Stimulated activated CD4-positive, alpha-beta T cell treated with anti-CD3 and anti-CD28 coated beads, Interleukin-15, amount 100 ng/mL, for 24 hours (primary cell): ENCODE measurements at places on chromosomes 1 and 21.

DNA sequence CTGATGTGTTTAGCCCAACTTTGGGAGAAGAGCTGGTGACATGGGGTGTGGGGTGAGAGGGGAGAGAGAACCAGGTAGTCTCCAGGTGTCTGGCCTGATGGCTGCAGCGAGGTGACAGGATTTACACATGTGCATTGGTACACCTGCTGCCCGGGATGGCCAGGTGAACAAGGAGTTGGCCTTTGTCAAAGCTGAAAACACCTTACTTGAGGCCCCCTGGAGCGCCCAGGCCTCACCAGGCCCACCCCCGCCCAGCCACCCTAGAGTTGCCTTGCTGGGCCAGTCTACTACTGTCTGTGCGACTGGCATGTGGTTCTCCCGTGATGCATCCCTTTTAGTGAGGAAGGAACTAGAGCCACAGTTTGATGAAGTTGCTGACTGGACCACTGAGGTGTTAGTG lies 90.5 kb downstream of the ADARB1 start:
- no peak for DNase-seq

DNA sequence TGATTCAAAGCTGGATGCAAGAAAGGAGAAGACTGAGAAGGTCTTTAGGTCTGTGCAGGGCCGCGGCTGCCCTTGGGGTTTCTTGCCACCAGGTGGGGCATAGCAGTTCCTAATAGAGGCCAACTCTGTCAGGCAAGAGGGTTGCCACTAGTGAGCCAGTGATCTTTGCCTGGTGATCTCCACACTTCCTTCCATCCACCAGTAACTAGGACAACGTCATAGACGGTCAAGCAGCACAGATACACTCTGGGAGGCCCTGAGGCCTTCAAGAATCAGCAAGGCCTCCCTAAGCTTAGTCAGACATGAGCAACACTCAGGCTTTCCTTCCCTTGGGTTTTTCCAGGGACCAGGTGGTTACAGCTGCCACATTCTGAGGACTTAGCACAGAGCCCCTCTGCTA lies 32.9 kb upstream of the ATP2B4 start:
- DNase-seq, result peak; percentile 58

DNA sequence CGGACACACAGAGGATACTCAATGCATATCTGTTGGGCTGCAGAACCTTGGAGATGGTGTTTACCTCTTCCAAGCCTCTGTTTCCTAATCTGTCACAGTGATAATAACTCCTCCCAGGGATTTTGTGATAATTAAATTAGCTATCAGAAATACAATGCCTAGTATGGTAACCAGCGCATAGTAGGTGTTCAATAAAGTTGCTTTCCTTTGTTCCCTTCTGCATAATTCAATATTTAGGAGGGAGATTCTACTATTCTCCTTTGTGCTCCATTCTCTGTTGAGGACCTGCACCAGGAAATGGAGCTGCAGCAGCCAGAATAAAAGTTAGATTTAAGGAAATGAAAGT lies 3.4 kb upstream of the CSF3R start:
- no peak for DNase-seq

DNA sequence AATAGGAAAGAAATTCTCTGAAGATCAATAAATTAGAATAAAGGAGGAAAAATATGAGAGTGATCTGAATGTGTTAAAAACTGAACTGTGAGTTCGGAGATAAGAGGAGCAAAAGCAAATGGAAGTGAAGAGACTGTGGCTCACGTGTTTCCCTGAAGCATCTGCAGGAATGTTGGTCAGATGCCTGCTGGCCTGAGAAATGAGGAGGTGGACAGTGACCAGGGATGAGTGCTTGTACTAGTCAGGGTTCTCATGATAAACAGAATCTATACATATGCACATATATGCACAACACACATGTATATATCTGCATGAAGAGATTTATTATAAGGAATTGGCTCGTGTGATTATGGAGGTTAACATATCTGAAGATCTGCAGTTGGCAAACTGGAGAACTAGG lies 103.4 kb upstream of the TIAM1 start:
- DNase-seq, result no peak

DNA sequence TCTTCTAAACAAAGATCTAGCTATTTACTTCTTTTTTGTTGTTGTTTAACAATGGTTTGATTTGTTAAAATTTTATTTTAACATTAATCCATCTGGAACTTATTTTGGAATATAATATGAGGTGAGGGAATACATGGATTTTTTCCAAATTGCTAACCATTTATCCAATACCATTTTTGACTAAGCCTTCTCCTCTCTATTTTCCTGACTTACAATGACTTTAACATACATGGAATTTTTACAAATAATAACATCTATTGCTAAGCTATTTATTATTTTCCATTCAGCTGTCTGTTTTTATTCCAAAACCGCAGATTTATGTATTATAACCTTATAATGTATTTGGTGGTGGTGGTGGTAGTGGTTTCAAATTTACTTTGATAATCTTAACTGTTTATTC lies 420.3 kb upstream of the ADGRL2 start:
- DNase-seq, result no peak

DNA sequence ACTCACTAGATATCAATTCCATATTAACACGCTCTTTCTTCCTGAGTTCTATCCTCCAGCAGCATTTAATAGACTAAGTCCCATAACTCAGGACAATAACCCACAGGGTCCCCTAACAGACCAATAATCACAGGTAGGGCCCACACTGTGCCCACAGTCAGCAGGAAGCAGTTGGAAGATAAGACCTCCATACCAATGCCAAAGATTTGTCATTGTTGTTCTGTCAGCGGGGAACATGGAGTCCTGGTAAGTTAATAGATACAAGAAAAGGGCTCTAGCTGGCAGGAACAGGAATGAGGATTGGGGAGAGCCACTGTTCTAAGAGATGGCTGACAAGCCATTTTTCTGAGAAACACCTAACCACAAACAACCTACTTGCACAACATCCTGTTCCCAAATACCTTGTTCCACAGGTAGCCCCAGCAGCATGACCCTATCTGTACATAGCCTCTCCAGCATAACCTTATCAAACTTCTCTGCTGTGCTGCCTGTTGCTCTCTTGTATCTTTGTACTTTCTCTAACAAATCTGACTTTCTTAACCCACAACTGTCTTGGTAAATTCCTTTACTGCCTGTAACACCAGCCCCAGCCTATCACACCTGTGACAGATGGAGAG lies 142.0 kb upstream of the KCNJ15 start:
- DNase-seq, result no peak

DNA sequence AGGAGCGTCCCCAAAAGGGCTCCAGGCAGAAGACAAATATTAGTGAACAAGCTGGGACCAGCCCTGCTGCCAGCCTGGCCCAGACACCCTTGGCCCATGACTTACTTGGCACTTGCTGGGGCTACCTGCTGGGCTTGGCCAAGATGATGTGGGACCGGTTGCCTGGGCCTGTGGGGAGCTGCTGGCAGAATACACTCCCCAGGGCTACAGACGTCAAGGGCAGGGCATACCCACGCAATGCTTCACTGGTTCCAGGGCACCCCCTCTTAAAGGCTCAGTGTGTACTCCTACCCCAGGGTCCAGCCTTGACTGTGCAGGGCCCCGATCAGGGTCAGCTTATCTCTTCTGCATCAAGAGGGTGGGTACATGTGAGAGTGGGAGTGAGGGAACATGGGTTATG lies 106.5 kb upstream of the SLC2A1 start:
- DNase-seq, result no peak

DNA sequence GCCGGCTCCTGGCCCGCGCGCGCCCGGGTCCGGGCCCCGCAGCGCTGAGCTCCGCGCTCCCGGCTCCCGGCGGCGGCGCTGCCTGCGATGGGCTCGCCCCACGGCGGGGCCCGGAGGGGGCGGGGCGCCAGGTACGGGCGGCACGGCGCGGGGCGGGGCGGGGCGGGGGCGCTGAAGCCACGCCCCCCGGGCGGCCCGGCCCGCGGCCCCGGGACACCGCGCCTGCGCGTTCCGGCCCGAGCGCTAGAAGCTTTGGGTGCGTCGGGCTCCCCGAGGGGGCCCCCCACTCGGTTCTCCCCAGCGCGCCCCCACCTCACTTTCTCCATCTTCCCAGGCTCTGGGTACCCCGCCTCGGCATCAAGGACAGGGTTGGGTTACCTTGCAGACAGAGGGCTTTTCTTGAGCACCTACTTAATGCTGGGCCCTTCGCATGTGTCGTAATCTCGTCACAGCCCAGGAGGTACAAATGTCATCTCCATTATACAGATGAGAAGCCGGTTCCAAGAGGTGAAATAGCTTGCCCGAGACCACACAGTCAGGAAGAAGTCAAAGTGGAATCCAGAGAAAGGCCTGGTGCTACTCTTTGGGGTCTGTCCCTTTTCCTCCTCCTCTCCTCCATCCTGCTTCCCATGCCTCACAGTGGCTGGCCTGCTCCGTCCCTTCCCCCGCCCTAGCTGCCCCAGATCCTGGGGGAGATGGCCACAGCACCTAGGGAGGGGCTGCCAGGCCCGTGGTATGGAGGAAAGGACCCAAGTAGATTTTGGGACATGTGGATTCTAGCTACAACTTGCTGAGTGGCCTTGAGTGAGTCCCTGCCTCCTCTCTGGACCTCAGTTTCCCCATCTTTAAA lies 46.5 kb downstream of the RAP1GAP start:
- DNase-seq, result peak; percentile 72

- no peak for DNase-seq
These were observed 48.1 kb upstream of the FNBP1L start for GRCh38 chr1:93399781-93400180.

GRCh38 chr1:119718972-119719371 lies 7.2 kb downstream of the PHGDH start:
- DNase-seq, result no peak

GRCh38 chr1:18618546-18619466 lies 11.8 kb upstream of the PAX7 start:
- DNase-seq, result no peak

DNA sequence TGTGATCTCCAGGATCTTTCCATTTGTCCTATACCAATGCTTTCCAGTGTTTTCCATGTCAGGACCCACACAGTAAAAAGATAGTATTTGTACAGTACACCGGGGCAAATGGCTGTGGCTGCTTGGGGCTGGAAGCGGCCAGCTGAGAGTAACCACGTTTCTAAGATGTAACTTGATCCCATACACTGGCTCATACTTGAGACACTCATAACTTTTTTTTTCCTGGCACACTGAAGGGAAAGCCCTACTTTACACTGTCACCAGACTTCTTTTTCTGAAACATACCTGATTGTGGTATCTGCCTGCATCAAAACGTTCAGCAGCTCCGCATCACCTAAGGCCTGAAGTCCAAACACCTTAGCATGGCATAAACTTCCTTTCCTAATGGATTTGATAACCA lies 21.6 kb downstream of the VPS13D start:
- no peak for DNase-seq

- DNase-seq, result no peak
These were observed 189.1 kb upstream of the POU3F1 start for GRCh38 chr1:38235705-38236104.

DNA sequence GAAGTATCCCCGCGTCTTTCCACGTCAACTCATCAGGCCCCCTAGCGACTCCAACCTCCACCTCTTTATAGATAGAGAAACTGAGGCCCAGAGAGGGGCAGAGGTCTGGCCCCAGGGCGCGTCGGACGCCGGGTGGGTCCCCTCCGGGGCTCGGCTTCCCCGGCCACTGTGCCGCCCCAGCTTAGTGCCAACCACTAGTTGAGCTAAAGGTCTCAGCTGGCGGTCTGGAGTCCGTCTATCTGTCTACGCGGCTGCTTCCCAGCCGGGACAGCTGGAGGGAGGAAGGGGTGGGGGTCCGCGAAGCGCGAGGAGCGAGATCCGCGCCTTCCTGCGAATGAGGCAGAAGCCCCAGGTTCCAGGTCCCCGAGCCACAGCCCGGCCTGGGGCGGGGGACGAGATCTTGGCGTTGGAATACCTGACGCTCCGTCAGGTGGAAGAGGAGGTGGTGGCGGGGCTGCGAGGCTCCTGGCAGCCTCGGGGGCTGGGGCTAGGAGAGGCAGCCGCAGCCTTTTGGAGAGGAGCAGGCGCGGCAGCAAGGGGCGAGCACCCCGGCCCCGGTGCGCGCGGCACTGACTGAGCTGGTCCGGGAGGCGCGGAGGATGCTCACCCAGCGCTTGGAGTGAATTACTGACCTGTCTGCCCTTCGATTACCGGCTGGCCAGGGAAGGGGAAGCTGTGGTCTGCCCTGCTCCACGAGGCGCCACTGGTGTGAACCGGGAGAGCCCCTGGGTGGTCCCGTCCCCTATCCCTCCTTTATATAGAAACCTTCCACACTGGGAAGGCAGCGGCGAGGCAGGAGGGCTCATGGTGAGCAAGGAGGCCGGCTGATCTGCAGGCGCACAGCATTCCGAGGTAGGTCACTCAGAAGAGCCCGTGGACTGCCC lies 937 bp downstream of the PODN start:
- peak; percentile 12 for DNase-seq

DNA sequence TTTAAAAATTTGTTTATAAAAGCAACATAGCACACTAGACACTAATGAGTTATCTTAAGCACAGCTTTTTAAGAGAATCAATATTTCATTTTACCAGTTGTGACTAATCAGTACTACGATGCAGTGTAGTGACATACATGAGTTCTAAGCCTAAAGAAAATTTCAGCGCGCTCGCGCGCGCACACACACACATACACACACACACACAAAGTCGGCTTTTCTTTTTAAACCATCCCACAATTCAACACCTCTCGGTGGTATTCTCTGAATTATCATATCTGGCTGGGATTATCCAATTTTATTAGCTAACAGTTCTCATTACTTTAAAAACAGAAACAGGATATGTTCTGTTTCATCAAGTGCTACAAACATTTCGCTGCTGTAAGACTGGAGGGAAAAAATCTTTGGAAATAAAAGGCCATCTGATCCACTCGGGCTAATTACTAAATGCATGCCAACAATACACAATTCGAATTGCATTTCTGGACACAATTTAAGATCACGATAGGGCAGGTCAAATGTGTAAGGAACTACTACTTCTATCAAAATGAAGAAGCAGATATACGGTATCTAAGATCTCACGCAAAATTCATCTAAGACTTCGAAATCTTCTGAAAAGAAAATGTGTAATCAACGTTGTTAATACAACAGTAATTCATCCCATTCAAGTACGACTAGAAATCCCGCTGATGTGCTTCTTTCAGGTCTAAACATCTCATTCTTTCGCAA lies 1.2 kb downstream of the TUT4 start:
- peak; percentile 57 for DNase-seq

DNA sequence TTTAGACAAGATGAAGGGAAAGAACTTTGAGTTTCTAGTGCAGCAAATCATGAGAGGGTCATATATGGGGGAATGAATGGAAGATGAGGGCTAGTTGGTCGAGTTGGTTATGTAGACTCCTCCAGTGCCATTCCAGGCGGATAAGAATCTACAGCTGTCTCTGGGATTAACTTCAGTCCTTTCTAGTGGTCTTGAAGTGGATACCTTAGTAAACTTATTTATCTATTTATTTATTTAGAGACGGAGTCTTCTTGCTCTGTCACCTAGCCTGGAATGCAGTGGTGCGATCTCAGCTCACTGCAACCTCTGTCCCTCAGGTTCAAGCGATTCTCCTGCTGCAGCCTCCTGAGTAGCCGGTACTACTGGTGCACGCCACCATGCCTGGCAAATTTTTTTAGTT lies 41.4 kb upstream of the RCC2 start:
- no peak for DNase-seq

- DNase-seq, result no peak
These were observed 49.1 kb upstream of the APOBEC4 start for GRCh38 chr1:183702087-183702812.

- no peak for DNase-seq
These were observed 5.9 kb downstream of the CLCA2 start for GRCh38 chr1:86429835-86430234.

- DNase-seq, result no peak
These were observed 41.0 kb downstream of the ITPKB start for GRCh38 chr1:226697929-226698544.

GRCh38 chr1:168121401-168122011 lies 15.2 kb downstream of the GPR161 start:
- no peak for DNase-seq
